Epithelial cell of proximal tubule (primary cell): ENCODE measurements at places on chromosomes 6 and 20.

GRCh38 chr6:102197211-102197610 is 803.7 kb downstream of the GRIK2 start:
- DNase-seq, result no peak

GRCh38 chr6:157460182-157460999 is 79.4 kb downstream of the ZDHHC14 start:
- DNase-seq, result no peak

GRCh38 chr20:46647469-46647868 is 3.8 kb downstream of the SLC13A3 start:
- no peak for DNase-seq

- no peak for DNase-seq
These were observed 47.8 kb upstream of the PLCG1 start for GRCh38 chr20:41089555-41089954.

- DNase-seq, result peak; percentile 91
These were observed 119.1 kb upstream of the MAP7 start for GRCh38 chr6:136669299-136669699.

GRCh38 chr6:28347119-28347518 is 2.6 kb upstream of the ZKSCAN3 start:
- no peak for DNase-seq

- DNase-seq, result peak; percentile 46
These were observed 2.0 kb downstream of the EDEM2 start for GRCh38 chr20:35145141-35145564.

DNA sequence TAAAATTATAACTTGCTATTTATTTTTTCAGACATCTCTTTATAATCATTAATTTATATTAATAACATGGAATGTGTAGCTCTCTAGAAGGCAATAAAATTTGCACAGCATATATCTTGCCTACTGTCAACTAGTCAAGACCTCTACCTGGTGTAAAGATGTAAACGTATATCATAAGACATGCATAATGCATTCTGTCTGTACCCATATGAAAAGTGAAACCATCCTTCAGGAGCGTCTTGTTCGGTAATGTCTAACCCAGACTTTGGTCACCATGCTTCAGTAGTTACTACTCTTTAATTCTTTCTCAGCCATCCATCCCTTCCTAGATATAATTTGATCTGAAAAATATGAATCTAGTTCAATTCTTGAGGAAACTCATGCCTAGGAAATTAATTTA is 21.0 kb downstream of the CEP43 start:
- DNase-seq, result no peak

DNA sequence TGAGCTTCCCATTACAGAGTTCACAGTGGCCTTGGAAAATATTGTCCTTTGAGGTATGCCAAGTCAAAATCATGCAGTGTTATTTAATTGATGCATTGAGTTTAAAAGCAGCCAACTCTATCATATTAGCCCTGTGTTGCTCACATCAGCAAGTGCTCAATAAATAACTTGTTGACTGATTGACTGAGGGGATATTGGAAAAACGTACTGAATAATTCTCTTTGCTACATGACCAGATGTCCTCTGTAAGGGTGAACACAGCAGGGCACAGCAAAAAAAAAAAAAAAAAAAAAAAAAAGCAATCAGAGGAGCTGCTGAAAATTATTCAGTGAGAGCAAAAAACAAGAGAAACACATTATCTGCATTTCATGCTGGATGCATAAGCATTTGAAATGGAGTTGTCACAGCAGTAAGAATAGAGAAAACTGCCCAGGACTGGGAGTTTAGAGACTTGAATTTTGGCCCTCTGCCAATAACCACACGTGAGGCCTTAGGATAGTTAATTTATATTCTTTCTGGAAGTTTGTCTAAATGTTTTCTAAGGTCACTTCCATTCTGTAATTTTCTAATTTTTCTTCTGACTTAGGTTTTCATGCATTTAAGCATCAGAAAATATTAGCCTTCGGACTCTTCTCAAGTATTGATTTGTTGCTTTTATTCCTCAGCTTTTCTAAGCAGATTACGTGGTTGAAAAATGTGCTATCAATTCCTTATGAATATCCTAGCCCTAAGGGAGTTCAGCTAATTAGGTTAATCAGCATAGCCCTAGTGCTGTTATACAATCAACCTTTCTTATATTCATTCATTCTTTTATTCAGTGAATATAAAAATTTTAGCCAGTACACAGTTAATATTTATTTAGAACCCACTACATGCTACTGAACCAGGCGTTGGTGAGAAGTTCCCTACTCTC is 246.8 kb upstream of the STXBP5 start:
- DNase-seq, result no peak

DNA sequence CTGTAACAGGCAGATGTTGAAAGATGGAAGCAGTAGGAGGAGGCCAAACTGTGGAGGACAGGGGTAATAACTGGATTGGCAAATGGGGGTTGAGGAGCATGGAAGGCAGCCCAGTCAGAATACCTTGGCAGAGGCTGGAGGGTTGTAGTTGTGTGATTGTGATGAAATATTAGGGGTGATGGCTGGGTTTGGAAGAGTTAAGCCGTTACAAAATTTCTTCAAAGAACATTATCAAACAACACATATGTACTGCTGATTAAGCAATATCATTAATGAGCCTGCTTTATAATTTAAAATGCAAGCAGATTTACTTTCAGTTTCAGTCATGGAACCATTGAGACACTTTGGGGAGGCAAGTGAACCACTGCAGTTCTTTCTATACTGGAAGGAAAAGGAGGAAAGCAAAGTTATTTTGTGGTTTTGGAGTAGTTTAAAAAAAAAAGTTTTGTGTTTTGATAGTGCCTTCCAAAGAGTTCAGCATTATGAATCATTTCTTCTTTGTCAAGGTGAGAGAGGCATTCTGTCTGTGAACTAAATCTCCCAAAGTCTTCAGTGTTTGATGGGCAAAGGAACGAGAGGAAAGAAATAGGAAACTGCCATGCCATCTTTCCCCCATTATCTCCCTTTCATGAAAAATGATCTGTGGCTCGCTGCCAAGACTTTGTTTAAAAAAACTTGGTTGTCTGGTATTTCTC is 20.7 kb downstream of the FOXO3 start:
- DNase-seq, result no peak

- DNase-seq, result no peak
These were observed 284.7 kb downstream of the ALDH8A1 start for GRCh38 chr6:134665029-134665723.

GRCh38 chr6:22362361-22362760 is 65.5 kb upstream of the PRL start:
- no peak for DNase-seq

DNA sequence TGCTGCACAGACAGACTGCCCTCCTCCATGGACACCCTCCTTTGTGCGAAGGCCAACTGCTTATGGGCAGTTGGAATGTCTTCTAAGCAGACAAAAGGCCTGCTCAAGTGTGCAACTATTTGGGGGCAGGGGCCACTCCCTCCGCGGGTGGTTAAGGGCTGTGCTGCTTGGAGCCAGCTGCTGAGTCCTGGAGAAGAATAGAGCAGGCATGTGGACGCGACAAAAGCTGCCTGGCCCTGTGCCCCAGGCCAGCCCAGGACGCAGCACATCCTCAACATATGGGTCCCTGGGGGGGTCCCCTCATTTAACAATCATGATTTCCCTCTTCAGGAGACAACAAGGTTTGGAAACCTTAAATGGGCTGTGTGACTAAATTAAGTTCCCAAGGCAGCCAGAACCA is 45.5 kb upstream of the ENTPD6 start:
- no peak for DNase-seq

DNA sequence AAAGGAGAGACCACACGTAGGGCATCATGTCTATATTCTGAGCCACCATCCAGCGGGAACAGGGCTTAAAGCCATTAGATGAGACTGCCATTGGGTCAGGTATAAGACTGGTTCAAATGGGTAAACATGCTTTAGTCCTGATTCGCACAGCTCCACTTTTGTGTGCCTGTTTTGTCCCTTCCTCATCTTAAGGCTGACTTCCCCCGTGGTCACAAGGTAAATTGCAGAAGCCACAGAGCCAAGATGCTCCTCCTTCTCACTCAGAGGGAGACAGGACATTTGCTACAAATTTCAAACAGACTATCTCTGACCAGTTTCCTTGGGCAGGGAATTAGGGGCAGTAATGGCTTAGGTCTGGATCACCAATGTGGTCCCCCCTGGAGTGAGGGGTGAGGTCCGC is 11.4 kb upstream of the IFNGR1 start:
- no peak for DNase-seq

- DNase-seq, result no peak
These were observed 37.8 kb downstream of the CPXM1 start for GRCh38 chr20:2762578-2763131.

DNA sequence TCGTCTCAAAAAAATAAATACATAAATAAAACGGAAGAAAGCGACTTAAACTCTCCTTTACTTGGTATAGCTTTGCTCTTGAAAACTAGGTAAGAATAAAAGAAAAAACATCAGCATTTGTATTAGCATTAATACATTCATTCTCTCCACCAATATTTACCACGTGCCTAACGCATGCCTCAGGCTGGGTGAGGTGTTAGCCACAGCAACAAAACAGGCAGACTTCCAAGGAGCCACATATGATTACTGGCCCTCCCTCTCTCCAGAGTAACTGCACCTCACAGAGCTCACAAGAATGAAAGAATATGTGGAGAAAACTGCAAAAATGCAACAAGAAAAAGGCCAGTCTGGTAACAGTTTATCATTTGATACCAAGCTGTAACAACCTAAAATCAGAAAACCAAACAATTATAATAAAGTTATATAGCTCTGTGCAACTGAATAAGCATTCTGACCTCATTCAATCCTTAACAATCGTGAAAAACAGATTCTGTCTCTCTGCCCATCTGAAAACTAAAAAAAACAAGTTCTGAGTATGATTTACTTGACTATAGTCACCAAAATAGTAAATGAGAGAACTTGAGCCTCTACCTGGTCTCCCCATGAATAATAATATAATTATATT is 5.2 kb downstream of the NAPB start:
- DNase-seq, result no peak

GRCh38 chr6:29850011-29850553 is 22.5 kb downstream of the HLA-G start:
- DNase-seq, result no peak

- no peak for DNase-seq
These were observed 48.5 kb downstream of the COL12A1 start for GRCh38 chr6:75157336-75157735.

- DNase-seq, result no peak
These were observed 39.7 kb upstream of the TMEM170B start for GRCh38 chr6:11497881-11498280.

DNA sequence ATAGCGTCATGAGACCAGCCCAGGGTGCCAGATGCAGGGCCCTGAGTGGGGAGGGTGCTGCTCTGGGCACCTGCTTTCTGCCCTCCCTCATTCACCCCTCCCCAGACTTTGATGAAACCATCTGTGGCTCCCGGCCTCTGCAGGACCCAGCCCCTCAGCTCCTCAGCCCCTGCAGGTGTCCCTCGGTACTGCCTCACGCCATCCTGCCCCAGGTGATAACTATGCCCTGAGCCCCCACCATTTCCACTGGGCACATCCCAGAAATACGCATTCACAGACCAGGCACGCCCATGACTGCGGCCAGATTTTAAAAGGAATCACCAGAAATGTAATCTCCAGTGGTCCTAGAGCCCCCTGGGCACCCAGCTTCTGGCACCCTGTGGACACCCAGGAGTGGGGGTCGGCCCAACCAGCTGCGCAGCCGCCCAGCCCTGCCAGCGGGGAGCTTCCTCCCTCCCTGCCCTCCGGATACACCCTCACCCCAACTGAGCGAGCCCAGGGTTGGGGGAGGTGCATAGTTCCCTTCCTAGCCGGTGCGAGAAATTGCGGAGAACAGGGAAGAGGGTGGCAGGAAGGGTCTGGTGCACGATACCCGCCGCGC is 615 bp upstream of the NTSR1 start:
- no peak for DNase-seq

- DNase-seq, result no peak
These were observed 858 bp upstream of the PTPRK start for GRCh38 chr6:128521282-128521632.

DNA sequence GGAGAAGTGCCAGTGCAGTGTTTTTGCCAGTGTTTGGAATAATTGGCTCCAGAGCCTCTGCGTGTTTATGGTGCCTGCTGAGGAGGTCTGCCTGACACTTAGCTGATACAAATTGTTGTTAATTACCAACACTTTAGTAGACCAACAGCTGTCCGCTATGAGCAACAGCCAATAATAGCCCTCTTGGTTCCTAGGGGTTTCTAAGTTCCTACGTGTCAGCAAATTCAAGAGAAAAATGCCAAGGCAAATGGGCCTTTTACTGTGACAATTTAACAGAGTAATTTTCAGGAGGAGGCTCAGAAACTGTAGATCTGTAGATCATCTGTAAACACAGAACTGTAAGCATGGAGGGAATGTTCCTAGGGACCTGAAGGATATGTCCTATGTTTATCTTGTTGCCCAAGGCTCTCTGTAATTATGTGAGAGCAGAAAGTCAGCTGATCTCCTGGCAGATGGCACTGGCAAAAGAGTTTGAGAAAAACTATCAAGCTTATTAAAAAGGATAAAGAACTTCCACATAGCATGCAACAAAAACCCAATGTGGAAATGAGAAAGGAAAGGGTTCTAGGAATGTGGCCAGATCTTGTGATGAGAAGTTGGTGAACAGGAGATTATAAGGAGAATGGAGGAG is 157.7 kb downstream of the GJA1 start:
- no peak for DNase-seq

DNA sequence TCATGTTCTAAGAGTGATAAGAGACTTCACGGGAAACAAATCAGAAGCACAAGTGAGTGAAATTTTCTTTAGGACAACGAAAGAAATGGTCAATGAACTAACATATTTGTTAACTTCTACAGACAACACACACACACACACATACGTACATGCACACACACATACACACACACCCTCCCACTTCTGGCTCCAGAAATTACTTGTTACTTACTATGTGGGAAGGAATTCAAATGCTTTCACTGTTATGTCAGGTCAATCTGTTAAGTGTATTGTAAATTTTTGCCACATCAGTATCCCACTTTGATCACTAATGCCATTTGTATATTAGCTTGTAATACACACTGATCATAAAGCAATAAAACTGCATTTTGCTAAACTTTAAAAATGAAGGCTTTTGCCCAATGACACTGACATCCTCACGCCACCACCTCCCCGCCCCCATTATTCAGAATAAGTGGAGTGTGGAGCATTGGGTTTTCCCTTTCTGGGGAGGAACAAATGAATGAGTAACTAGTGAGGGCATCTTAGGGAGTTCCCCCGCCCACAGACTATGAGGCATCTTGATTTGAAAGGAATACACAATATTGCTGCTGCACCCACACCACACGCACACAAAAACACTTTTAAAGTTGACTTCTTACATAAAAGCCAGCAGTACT is 76.2 kb downstream of the ATXN1 start:
- DNase-seq, result peak; percentile 91

DNA sequence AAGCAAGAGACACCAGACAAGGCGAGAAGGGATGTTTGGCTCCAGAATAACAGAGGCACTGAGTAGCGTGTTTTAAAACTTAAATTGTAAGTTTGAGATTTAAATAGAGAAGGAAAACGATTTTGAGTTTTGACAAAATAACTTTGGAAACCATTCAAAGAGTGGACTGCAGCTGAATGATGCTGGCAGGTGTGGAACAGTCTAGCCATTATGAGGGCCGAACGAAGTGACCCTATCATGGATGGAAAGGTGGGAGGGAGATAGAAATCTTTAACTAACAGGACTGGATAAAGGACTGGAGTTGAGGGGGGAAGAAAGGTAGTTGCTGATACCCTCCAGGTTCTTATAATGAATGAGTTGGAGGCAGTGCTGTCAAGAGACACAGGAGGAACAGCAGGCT is 248.4 kb downstream of the PACRG start:
- no peak for DNase-seq

- DNase-seq, result no peak
These were observed 27.1 kb upstream of the TOP1 start for GRCh38 chr20:41001497-41001896.

GRCh38 chr6:7636151-7636550 is 46.2 kb downstream of the SNRNP48 start:
- no peak for DNase-seq
